ENCODE measurements at places on chromosomes 4 and X.

DNA sequence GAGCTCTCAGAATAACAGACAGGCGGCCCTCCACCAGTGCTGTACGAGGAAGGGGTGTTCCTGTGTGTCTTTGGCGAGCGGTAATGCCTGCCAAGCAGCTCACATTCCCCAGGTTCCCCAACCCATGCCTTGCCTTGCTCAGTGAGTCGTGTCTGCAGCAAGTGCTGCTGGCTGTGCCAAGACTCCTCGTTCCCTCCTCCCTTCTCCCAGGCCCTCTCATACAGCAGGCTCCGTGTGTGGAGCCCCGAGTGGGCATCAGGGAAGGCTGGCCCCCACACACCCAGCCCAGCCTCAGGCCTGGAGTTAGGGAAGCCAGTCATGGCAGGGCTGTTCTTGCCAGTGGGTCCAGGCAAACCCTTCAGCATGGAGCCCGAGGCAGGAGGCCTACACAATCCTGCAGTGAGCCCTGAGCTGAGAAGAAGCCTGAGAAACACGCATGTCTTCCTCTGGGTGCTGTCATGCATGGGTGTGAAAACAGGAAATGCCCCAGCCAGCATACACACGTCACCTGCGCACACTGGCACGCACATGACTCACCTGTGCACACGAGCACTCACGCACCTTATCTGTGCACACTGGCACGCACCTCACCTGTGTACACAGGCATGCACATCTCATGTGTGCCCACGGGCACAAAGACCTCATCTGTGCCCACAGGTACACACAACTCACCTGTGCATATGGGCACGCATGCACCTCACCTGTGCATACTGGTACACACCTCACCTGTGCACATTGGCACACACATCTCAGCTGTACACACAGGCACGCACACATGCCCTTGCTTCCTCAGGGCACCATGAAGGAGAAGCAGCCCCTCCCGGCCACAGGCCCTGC, 238.7 kb downstream of the DHRSX start:
- DNase-seq = no peak

DNA sequence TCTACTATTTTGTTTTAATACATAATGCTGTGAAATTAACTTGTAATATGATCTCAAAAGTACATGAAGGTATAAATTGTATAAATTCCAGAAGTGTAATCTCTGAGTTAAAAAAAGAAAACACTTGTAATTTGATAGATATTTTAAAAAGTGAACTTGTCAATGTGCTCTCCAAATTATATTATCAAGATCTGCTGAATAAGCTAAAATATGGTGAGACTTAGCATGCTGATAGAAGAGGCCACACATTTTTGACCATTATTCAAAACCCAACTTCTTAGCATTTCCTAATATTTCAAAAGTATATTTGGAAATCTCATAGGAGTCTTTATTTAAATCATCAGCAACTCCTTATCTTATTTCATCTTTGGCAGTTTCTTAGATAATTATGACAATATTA, 657.1 kb upstream of the BOD1L1 start:
- DNase-seq = no peak

DNA sequence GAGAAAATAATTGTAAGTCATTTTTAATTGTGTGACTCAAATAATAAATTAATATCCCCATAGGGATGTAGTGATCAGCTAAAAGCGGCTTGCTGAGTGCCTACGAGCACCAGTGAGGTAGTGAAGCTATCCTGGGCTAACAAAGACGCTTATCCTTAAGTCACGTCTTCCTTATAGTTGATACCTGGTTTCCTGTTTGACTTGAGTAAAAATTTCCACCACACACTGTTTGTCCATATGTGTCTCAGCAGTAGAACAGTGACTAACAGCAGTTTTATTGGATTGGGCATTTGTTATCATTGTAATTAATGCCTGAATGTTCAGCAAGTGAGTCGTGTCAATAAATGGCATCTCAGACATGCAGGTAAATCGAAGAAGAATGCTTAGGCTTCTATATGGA, 241.1 kb downstream of the GRXCR1 start:
- DNase-seq = no peak

DNA sequence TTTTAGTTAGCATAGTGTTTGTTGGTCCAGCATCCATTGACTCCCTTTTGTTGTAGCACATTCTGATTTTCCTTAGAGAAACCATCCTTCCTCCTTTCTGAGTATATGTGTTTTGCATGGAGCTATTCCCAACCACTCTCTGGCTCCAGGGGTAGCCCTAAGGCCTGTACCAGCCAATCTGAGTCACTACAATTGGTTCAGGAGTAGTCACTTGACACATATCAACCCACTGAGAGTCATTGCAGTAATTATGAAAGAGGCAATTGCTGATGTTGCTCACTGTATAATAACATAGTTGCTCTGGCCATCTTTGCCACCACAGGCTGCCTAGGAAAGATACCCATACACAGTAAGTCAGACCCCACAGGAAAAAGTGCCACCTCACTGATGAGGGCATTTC, 71.2 kb upstream of the GRID2 start:
- peak; percentile 24 for DNase-seq

- peak; percentile 21 for DNase-seq
These were observed 47.5 kb downstream of the PKD2 start for GRCh38 chr4:88054901-88055300.

- DNase-seq = no peak
These were observed 2043.5 kb upstream of the AGA start for GRCh38 chr4:179485781-179486180.

DNA sequence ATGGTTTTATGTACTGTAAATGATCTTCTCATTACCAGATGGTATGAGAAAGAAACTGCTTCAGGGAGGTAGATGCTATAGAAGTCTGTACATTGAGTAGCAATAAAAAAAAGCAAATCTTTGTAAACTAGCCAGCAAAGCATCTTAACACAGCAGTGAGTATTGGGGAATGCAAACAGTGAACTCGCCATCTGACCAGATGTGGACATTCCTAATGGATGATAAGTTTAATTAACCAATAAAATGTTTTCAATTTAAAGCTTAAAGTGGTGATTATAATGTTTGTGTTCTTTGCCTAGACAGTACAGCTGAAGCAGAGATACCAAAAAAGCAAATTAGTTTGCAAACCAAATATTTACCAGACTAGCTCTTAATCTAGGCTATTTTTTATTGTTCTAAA, 1144.2 kb downstream of the FAT4 start:
- peak; percentile 51 for DNase-seq

DNA sequence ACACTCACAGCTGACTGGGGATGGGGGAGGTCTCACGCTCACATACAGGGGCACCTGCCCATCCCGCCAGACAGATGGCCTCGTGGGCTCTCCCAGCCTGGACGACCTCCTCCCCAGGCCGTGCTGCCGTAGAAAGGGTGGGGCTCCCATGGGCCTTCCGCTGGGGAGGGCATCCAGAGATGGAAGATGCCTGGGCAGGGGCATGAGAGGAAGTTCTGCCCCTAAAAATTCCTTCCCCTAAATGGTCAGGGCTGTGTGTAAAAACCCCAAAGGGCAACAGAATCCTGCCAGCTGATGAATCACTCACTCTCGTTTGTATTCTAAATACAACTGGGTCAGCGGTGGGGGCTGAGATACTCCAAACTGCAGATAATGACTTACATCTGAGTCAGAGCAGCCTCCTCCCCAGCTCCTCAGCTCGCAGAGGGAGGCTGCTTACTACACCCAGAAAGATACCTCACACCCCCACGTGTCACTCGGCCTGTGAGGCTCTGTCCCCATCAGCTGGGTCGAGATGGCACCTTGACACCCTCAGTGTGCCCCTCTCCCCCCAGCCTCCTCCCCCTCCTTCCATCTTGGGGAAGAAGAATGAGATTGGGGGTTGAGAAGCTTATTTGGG, 10.1 kb downstream of the WDR1 start:
- DNase-seq = peak; percentile 97

- DNase-seq = peak; percentile 76
These were observed 41.2 kb downstream of the LONRF3 start for GRCh38 chrX:119015407-119016237.

DNA sequence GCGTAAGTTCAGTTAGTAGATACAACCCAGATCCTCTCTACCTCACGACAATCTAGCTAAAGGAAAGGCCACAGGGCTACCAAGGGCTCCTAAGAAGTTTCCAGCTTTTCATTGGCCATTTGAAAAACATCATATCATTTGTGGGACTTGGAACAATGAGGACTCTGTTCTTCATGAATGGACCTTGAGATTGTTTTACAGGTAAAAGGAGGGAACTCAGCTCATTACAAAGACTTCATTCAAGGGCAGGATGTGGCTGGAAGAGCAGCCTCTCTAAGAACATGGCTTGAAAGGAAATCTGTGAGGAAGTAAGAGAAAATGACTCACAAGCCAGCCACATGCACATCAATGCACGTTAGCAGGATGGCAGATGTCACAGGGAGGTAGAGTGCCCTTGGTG, 105.9 kb upstream of the SLC7A11 start:
- peak; percentile 6 for DNase-seq

DNA sequence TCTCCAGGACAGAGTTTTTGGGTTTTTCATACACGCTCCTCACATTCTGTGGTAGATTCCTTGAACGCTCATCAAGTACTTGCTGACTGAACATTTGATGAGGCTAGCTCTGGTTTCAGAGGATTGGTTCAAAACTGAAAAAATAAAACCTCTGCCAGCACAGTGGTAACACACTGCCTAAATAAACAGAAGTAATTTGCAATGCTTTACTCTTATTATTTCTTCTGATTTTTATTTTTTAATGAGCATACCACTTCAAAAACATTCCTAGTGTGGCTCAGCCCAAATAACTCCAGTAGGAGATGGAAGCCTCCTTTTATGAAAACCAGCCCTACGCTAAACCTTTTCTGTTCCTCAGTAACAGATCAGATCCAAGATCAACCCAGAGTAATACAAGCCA, 72.0 kb upstream of the INTU start:
- no peak for DNase-seq

DNA sequence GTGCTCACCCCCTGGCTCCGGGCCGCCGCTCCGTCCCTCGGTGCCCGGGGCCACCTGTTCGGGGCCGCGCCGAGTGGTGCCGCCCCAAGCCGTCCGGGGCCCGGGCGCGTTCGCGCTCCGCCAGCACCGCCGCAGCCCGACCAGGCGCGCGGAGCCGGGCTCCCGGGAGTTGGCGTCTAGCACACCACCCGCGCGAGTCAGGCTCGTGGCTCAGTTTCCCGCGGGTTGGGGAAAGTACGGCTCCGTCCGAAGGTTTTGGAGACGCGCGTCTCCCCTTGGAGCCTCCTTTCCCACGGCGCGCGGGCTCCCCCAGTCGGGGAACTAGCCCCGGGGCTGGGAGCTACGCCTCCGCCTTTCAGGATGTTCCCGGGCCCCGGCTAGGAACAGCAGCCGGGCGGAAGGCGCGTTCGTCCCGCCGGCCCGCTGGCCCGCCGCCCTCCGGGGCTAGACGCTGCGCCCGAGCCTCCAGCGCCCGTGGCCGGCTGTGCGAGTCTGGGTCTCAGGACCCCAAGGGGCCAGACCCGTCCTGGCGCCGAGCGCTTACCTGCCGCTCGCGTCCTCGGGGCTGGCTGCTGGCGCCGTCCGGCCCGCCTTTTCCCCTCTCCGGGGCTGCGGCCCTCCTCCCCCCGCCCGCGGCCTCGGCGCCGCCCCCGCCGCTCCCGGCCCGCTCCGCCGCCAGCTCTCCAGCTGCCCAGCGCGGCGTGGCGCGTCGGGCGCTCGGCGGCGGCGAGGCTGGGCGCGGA, at the start of gene ADGRG2:
ADGRG2 (minus strand) TSS at position 571 of the 743 bp plus-strand sequence. CDS start 53,634 bp downstream, outside the sequence.
- peak; percentile 36 for DNase-seq

DNA sequence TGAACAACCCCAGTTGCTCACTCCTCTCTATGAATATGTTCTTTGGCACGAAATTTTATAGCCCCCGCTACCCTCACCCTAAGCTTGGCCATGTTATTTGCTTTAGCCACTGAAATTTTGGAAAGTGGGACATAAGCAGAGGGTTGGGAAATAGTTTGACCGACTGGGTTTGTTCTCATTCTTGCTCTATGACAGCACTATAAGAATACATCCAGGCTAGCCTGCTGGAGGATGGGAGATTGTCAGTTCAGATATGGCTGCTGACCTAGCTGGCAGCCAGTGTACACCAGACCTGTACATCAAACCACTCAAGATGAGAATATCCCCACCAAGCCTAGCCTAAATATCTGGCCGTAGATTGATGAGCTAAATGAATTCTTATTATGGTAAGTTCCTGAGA, 298.1 kb downstream of the PDGFC start:
- DNase-seq = peak; percentile 32

- no peak for DNase-seq
These were observed 76.7 kb downstream of the TMEM131L start for GRCh38 chr4:153542834-153543233.

DNA sequence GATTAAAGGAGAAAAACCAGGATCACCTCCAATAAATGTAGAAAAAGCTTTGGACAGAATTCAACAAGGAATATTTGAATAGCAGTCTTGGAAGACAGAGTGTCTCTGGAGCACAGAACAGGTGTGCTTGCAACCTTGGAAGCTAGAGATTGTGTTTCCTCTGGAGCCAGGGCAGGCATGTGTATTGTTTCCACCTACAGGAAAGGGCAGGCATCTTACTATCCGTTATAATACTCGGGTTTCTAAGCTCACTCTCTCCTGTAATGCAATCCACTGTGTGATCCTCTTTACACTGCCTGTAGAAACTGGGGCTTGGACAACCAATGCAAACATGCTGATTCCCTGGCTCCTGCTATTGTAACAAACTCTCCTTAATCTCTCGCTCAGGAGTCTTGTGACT, 14.4 kb downstream of the CCDC110 start:
- DNase-seq = no peak

DNA sequence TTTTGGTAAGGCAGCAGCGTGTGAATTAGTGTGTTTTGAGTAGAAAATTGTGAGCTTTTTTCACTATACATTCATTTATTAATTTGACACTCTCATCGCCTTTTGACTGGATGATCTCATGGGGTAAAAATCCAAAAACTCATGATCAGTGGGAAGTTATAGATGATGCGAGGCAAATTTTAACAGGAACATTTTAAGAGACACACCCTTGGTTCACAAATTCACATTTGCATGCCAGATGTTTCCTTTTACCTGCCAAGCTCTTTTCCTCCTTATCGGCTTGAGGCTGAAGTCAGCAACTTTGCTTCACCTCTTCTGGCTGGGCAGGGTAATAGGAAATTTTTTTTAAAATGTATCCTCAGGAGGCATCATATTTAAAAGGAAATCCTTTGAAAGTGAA, 318.0 kb upstream of the HS3ST1 start:
- no peak for DNase-seq

- DNase-seq = no peak
These were observed 89.9 kb upstream of the MAOA start for GRCh38 chrX:43566170-43566569.

DNA sequence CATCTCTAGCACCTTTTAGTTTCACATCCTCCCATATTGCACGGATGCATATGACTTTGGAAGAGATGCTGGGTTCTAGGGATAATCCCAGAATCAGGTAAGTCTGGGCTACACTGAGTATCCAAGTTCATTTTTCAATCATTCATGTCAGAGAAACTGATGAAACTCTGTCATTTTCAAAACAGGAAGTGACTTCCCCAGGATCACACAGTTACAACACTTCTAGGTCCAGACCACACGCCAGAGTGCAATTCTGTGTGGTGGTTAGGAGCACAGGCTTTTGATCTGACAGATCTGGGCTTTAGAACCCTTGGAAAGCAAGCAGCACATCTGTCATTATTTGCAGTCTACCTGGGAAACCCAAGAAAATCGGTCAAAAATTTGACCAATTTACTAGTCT, 52.1 kb upstream of the CDKN2AIP start:
- no peak for DNase-seq

- no peak for DNase-seq
These were observed 22.1 kb upstream of the ADH7 start for GRCh38 chr4:99457270-99457669.

- no peak for DNase-seq
These were observed 30.3 kb downstream of the SH3BGRL start for GRCh38 chrX:81232218-81232617.
